Stimulated activated CD4-positive, alpha-beta T cell treated with anti-CD3 and anti-CD28 coated beads, Interleukin-4, amount 100 ng/mL, for 4 hours (primary cell): ENCODE measurements at places on chromosomes 1 and 21.

- DNase-seq: no peak
Observed at GRCh38 chr21:34810786-34811185, 142.0 kb downstream of the CLIC6 start.

- no peak for DNase-seq
Observed at GRCh38 chr1:162046921-162047320, 22.6 kb upstream of the NOS1AP start.

- no peak for DNase-seq
Observed at GRCh38 chr1:204157962-204158361, 6.1 kb upstream of the ETNK2 start.

DNA sequence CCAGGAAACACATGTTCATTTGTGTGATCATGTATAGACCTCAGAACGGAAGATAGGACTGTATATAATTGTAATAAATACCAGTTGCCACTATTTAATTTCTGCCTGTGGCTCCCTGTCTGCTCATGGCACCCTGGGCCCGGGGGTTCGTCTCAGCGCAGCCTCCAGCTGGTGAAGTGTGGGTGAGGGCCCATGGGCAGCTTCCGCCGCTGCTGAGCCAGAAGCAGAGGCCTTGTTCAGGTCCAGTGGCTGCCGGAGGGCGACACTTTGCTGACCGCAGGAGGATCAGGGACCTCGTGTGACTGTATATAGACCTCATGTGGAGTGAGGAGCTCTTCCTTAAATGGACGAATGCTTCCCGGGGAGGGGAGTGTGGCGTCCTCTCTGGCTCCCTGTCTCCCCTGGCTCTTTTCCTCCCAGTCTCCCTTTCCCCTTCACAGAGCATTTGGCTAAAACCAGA is 155.9 kb downstream of the PEX14 start:
- no peak for DNase-seq

- DNase-seq: no peak
Observed at GRCh38 chr1:161285521-161285920, 24.2 kb downstream of the MPZ start.

- DNase-seq: no peak
Observed at GRCh38 chr1:240672132-240672811, 60.3 kb upstream of the GREM2 start.

DNA sequence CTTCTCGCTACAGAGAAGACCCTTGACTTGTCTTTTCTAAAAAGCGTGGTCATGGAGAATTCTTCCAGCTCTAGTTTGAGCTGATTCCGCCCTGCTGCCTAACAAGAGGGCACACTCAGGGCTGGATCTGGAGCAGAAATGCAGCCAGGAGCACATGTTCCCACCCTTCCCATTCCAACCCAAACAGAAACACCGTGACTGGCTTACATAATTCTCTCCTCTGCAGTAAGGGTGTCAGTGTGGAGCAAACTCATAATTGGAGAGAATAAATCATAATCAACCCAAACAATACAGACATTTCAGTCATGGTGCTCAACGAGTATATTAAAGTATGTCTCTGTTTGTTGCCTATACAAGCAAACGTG is 34.5 kb downstream of the CTNNBIP1 start:
- DNase-seq: no peak

DNA sequence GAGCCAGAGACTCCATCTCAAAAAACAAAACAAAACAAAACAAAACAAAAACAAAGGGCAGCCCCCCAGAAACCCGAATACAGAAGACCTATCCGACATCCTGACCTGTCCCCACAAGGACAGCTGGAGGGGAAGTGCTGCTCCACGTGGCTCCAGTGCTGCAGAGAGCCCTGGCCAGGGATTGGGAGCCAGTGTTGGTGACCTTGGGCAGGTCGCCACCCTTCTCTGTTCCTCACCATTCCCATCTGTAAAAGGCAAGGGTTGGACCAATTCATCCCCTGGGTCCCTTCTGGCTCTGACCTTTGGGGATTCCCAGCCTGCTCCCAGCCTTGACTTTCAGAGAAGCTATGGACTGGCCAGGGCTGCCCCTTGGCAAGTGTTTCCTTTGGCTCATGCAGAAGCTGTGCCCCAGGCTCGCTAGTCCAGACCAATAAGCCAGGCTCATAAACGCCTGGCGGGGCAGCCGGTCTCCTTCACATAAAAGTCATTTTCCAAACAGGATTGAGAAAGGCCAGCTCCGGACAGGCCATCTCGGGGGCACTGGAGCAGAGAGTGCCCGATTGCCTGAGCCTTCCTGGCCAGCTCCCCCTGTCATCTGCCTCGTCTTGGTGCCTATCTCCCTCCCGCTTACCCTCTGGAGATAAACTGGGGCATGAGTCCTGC is 20.0 kb upstream of the PADI1 start:
- no peak for DNase-seq

DNA sequence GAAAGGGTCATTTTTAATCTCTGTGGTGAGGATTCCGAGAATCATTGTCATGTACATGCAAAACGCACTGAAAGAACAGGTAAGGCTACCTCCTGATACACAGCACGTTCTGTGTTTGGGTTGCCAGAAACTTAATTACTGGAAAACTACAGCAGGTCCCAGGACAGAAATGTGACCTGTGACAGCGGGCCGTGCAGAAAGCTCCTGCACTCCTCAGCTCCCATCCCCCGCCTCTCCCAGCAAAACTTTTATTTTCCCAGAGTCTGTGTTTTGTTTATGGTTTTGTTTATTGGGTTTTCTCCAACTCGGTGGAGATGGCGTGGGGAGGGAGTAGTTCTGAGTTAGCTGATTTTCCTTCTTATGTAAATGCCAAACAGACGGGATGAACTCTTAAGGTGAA is 44.7 kb downstream of the SLC44A3 start:
- no peak for DNase-seq

DNA sequence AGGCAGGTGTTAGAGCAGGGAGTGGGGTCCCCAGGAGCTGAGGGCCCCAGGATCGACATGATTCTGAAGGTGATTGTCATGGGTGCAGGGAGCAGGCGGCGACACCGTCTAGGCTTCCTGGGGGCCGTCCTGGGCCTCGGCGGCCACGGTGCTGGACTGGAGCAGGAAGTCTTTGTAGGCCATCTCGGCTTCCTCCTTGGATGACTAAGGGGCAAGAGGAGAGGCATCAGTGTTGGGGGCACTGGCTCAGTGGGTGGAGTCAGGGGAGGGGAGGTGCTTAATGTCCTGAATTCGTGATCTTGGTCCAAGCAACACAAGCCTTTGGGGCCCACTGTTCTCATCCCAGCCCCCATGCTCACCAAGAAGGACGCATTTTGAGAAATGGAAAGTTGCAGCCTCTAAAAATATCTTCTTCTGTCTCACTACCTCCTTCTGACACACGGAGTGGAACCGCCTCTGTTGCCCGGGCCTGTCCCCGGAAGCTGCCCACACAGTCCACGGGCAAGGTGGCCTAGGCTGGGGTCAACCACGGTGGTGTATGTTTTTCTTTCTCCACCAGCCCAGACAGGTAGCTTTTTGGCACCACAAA is 8.6 kb upstream of the FCMR start:
- peak; percentile 19 for DNase-seq

- DNase-seq: no peak
Observed at GRCh38 chr1:73701826-73702225, 496.1 kb downstream of the LRRIQ3 start.

DNA sequence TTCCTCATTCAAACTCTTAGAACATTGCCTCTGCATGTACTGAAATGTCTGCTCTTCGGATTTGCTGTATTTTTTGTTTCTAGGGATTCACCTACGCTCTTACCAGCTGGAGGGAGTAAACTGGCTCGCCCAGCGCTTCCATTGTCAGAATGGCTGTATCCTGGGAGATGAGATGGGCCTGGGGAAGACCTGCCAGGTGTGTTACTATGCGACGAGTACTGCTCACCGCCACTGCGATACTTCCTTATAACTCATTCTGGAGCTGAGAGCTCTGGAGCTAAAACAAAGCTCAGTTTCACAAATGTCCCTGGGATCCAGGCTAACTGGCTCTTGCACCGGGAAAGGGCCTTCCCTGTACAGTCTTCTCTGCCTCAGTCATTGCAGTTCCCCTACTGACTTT is 10.1 kb downstream of the CHD1L start:
- no peak for DNase-seq

DNA sequence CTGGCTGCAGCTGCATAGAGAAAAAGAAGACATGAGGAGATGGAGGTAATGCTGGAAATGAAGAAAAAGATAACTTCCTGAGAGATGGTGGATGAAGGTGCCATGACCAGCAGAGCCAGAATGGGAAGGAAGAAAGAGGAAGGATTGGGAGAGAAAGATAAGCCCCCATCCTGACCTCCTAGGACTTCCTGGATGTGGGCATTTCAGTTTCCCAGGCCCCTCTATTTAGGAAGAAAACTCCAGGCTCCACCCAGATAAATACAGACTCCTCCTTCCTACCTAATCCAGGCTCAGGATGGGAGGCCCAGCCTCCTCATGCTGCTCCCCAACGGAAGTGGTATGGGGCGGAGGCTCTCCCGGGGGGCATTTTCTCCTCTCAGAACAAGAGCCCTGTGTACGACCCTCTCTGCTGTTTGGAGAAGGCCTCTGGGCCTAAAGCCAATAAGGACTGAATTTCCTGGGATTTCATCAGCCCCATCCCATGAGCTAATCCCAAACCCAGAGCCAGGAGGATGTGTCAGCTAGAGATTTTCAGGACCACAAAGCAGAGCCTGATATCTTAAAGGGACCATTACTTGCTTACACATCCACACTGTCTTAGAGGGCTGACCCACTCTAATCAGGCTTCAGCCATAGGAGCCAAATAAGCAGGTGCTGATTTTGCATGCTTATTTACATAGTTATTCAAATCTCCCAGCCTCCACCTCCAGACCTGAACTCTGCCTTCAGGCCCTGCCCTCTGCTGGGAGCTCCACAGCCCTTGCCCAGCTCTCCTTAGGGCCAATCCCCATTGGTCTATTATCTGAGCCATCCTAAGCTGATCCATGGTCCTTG is 5.1 kb upstream of the ARHGEF2 start:
- DNase-seq: no peak

GRCh38 chr1:68409426-68409825 is 40.3 kb downstream of the RPE65 start:
- DNase-seq: no peak

DNA sequence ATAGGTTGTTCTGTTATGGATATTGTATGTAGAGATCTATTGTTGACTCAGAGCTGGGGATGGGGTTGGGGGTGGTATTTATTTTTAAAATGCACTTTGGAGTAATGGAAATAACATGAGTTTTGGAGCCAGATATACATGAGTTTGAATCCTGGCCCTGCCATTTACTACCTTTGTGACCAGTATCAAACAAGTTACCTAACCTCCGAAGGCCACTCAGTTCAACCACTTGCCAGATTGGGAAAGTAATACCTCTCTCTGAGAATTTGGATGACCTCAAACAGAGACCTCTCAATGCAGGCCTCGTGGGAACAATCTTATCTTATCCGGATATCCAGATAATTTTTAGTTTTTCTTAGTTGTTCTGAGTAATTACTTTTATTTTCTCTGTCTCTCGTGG is 181.0 kb downstream of the FGGY start:
- DNase-seq: no peak

- DNase-seq: no peak
Observed at GRCh38 chr1:186306533-186306932, 68.5 kb downstream of the TPR start.

DNA sequence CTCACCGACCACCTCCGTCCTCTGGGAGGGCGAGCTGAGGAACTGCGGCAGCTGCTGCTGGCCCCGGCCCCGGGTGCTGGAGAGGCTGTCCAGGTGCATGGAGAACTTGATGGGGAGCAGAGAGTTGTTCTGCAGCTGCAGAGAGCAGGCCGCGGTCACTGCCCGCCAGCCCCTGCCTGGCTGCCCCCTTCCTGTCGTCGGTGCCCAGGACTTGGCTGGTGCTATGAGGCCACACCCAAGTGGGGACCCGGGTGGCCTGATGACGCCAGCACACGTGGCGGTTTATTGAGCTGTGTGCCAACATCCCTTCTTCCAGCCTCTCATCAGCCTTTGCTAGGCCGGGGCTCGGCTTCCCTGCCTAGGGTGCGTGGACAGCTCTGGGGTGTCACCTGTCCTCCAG is 5.3 kb upstream of the TMEM52 start:
- DNase-seq: no peak
